ENCODE measurements at places on chromosomes 1 and 21.

- peak; percentile 61 for DNase-seq
- H3K36me3 ChIP-seq = no peaks in the 10 kb centered on the region
- peaks cover 56% of the 10 kb centered on the region for H3K27me3 ChIP-seq
These were observed at the start of gene CACHD1 for GRCh38 chr1:64469977-64470664. TSS of gene CACHD1 (plus strand) at chr1:64470129. CDS start at chr1:64470745, 616 bp downstream.

GRCh38 chr1:30043256-30043655 is 680.1 kb downstream of the MATN1 start:
- peaks cover 6% of the 10 kb centered on the region for H3K27me3 ChIP-seq
- DNase-seq = no peak
- H3K27ac ChIP-seq = no peak overlapping the region
- no peak overlapping the region for H3K4me3 ChIP-seq
- H3K36me3 ChIP-seq = peaks cover 6% of the 10 kb centered on the region
- no peaks in the 10 kb centered on the region for H3K4me1 ChIP-seq

GRCh38 chr1:207752456-207752998 is 673 bp downstream of the CD46 start:
- DNase-seq = peak; percentile 30
- peak overlapping the region; percentile 97 for H3K4me3 ChIP-seq
- H3K36me3 ChIP-seq = peaks cover 8% of the 10 kb centered on the region
- H3K27ac ChIP-seq = peak overlapping the region; percentile 96
- peaks cover 20% of the 10 kb centered on the region for H3K4me1 ChIP-seq
- H3K27me3 ChIP-seq = no peaks in the 10 kb centered on the region

DNA sequence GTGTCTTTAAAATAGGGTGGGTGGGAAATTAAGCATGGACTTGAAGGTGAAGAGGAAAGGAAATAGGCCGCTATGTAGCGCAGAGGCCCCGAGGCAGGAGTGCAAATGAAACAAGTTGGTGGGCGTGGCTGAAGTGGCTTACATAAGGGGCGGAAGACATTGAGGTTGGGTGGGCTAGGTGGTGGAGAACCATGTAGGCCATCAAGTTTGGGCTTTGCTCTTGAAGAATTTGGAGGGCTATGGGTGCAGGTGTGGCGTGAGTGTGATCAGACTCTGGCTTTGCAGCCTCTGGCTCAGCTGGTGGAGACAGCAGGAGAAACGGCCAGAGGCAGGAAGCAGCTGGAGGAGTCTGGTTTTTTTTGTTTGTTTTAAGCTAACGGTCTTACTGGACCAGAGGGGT is 6.7 kb downstream of the SLFNL1 start:
- H3K36me3 ChIP-seq = peaks cover 52% of the 10 kb centered on the region
- no peak overlapping the region for H3K4me3 ChIP-seq
- H3K27me3 ChIP-seq = no peaks in the 10 kb centered on the region
- H3K4me1 ChIP-seq = peaks cover 30% of the 10 kb centered on the region
- DNase-seq = no peak

GRCh38 chr1:37495875-37496274 is 18.7 kb downstream of the MEAF6 start:
- H3K27ac ChIP-seq = no peak overlapping the region
- peaks cover 34% of the 10 kb centered on the region for H3K36me3 ChIP-seq
- H3K27me3 ChIP-seq = no peaks in the 10 kb centered on the region

DNA sequence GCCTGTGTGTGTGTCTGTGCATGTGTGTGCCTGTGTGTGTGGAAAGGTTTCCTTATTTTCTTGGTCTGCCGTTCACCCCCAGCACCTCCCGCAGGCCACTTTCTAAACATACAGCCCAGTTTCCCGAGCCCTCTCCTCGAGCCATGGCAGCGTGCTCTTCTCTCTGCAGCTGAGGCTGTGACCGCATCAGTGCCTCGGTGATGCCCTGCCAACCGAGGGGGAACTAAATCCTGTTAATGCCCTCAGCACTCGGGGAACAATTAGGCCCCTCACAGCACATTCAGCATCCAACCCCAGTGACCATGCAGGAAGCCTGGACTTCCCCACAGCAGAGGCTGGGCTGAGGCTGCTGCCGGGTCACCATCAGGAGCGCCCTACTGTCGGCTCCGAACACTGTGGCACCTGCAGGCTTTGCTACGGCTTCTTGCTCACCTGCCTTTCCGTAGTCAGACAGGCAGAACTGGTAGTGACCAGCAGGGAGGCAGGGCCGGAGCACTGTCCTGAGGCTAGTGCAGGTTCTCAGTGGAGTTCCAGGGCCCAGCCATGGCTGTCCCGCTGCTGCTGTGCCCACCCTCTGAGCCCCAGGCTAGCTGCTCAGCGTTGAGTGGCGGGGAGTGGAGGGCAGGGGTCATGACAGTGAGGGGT is 8.1 kb downstream of the GPR137B start:
- peak overlapping the region; percentile 7 for H3K4me3 ChIP-seq
- peaks cover 44% of the 10 kb centered on the region for H3K4me1 ChIP-seq
- peaks cover 63% of the 10 kb centered on the region for H3K36me3 ChIP-seq
- DNase-seq = no peak

DNA sequence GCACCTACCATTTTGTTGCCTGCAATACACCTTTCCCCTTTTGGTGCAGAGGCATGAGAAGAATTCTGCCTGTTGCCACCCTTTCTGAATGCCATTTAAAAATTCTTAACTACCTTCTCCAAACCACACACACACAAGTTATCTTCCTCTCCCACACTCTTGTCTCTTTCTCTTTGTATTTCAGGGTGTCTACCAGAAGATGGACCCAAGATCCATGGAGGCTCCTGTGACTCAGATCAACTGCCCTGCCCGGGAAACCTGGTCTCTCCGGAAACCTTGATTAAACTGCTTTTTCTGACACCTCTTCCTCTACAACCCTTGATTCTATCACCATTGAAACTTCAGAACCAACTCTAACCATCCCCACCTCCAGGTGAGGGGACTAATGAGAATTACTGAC is 2.4 kb upstream of the TARS2 start:
- no peaks in the 10 kb centered on the region for H3K27me3 ChIP-seq
- peaks cover 19% of the 10 kb centered on the region for H3K36me3 ChIP-seq
- H3K4me3 ChIP-seq = no peak overlapping the region
- H3K27ac ChIP-seq = peak overlapping the region; percentile 59

DNA sequence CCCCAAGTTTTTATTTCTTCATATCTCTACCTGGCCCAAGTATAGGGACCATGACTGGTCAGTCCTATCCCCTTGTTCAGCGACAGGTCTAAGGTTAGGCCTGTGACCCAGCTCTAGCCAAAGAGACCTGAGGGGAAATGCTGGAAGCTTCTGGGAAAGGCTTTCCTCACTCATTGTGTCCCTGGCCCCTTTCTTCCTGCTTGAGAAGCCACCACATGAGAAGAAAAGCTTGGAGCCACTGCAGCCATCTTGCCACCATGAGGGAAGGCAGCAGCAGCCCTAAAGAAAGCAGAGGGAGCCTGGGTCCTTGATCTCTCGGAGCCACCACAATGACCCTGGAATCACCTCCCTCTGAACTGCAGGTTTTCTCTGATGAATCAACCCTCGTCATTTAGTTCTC is 43.4 kb downstream of the ATF3 start:
- H3K27me3 ChIP-seq = peaks cover 18% of the 10 kb centered on the region
- peak overlapping the region; percentile 42 for H3K27ac ChIP-seq

GRCh38 chr1:117596023-117596720 is 9.7 kb upstream of the TENT5C start:
- no peaks in the 10 kb centered on the region for H3K27me3 ChIP-seq
- H3K27ac ChIP-seq = no peak overlapping the region
- H3K36me3 ChIP-seq = no peaks in the 10 kb centered on the region
- DNase-seq = no peak

GRCh38 chr1:51624855-51625254 is 8.0 kb downstream of the OSBPL9 start:
- no peaks in the 10 kb centered on the region for H3K27me3 ChIP-seq
- no peak overlapping the region for H3K27ac ChIP-seq
- H3K36me3 ChIP-seq = peaks cover 2% of the 10 kb centered on the region

GRCh38 chr1:170682169-170682568 is 18.2 kb downstream of the PRRX1 start:
- peaks cover 5% of the 10 kb centered on the region for H3K27me3 ChIP-seq
- no peak overlapping the region for H3K27ac ChIP-seq
- no peaks in the 10 kb centered on the region for H3K36me3 ChIP-seq
- DNase-seq = no peak
- no peaks in the 10 kb centered on the region for H3K4me1 ChIP-seq

- DNase-seq = no peak
- H3K36me3 ChIP-seq = no peaks in the 10 kb centered on the region
- no peaks in the 10 kb centered on the region for H3K4me1 ChIP-seq
- H3K4me3 ChIP-seq = no peak overlapping the region
- peaks cover 37% of the 10 kb centered on the region for H3K27me3 ChIP-seq
- H3K27ac ChIP-seq = no peak overlapping the region
These were observed 32.0 kb downstream of the TRIM67 start for GRCh38 chr1:231193710-231194340.

GRCh38 chr1:22431965-22432364 is 19.7 kb upstream of the ZBTB40 start:
- no peak overlapping the region for H3K27ac ChIP-seq
- H3K4me1 ChIP-seq = peaks cover 4% of the 10 kb centered on the region
- H3K36me3 ChIP-seq = no peaks in the 10 kb centered on the region
- no peak overlapping the region for H3K4me3 ChIP-seq
- peaks cover 10% of the 10 kb centered on the region for H3K27me3 ChIP-seq
- DNase-seq = no peak

DNA sequence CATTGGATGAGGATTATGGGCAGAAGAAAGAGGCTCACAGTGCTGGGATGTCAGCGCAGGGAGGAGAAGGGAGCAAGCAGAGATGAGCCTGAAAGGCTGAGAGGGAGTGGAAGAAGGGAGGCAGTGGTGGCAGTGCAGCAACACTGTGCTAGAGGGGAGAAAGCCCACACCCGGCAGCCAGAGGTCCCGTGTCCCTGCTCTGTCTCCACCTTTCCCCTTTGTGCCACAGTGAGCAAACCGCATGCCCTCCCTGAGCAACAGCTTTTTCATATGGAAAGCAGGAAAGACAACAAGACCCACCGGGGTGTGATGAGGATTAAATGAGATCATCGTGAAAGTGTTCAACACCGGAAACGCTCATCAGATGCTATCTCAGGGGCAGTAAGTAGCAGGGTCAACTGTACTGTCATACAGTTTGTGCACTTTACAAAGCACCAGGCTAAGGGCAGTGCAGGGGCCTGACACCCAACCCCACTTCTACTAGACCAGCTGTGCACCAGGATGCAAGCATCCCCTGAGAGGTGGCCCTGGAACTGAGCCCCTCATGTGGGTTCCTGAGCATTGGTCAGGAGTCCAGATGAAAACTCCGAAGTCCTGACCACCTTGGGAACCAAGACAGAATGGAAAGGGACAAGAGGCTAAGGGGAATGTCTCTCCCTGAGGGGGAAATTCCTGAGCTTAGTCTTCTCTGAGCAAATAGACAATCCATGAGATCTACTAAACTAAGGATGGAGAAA is 9.1 kb downstream of the NHLH1 start:
- DNase-seq = no peak
- H3K36me3 ChIP-seq = peaks cover 15% of the 10 kb centered on the region
- peaks cover 27% of the 10 kb centered on the region for H3K4me1 ChIP-seq
- peaks cover 3% of the 10 kb centered on the region for H3K27me3 ChIP-seq
- H3K27ac ChIP-seq = peak overlapping the region; percentile 93
- H3K4me3 ChIP-seq = peak overlapping the region; percentile 34

- H3K4me3 ChIP-seq = no peak overlapping the region
- no peak for DNase-seq
- peaks cover 60% of the 10 kb centered on the region for H3K4me1 ChIP-seq
- H3K36me3 ChIP-seq = peaks cover 17% of the 10 kb centered on the region
- H3K27ac ChIP-seq = no peak overlapping the region
- H3K27me3 ChIP-seq = no peaks in the 10 kb centered on the region
These were observed 57.3 kb downstream of the ZNF644 start for GRCh38 chr1:90964444-90965035.

GRCh38 chr1:242011894-242012660 is 13.2 kb upstream of the MAP1LC3C start:
- H3K27me3 ChIP-seq = peaks cover 13% of the 10 kb centered on the region
- H3K27ac ChIP-seq = no peak overlapping the region
- no peaks in the 10 kb centered on the region for H3K4me1 ChIP-seq
- no peak overlapping the region for H3K4me3 ChIP-seq
- no peaks in the 10 kb centered on the region for H3K36me3 ChIP-seq

DNA sequence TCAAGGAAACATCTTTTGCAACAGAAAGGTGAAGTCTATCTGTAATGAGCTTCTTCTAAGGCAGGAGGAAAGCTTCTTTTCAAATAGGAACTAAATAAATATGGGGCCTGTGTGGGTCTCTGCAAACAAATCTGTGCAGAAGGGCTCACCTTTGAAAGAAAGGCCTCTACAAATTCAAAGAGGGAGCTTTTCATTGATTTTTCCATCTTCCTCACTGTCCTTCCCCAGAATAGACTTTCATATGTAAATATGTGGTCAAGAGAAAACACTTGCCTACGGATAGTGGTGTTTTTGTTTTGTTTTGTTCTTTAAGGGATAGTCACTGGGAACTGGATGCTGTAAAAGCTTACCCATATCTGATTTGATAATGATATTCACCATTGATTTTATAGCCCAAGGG is 223.4 kb downstream of the DSCAM start:
- H3K4me3 ChIP-seq = no peak overlapping the region
- DNase-seq = no peak
- H3K36me3 ChIP-seq = no peaks in the 10 kb centered on the region
- H3K27me3 ChIP-seq = no peaks in the 10 kb centered on the region

DNA sequence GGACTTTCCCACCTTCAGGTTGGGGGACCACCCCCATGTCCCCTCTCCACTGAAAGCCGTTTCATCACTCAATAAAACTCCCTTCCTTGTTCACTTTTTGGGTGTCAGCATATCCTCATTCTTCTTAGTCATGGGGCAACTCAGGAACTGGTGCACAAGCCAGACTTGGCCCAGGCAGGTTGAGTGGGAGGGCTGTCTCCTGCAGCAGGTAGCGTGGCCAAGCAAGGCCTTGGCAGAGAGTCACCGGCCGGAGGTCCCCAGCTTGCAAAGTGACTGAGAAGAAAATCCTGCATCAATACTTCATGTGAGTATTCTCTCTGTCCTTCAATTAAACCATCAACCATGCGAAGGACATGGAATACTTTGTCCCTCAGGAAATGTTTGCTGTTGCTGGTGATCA is 148.9 kb downstream of the RHOU start:
- no peaks in the 10 kb centered on the region for H3K4me1 ChIP-seq
- no peak for DNase-seq
- H3K4me3 ChIP-seq = no peak overlapping the region
- H3K27ac ChIP-seq = no peak overlapping the region

DNA sequence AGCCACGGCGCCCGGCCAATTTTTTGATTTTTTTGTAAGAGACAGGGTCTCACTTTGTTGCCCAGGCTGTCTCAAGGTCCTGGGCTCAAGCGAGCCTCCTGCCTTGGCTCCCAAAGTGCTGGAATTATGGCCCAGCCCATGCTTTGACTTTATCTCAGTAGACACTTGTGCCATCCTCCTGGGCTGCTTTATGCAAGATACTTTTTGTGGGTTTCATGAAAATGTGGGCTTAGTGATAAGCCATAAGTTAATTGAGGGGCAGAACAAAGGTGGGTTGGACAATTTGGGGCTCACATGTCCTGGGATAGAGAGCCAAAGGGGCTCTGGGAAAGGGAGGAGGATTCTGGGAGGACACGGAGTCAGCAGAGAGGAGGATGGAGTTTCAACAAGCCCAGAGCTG is 22.0 kb downstream of the ALPL start:
- H3K27me3 ChIP-seq = peaks cover 18% of the 10 kb centered on the region
- DNase-seq = no peak
- H3K4me3 ChIP-seq = no peak overlapping the region
- no peaks in the 10 kb centered on the region for H3K36me3 ChIP-seq
- no peak overlapping the region for H3K27ac ChIP-seq

GRCh38 chr21:44477712-44478111 is 22.4 kb downstream of the LRRC3 start:
- H3K27ac ChIP-seq = no peak overlapping the region
- DNase-seq = no peak
- no peaks in the 10 kb centered on the region for H3K36me3 ChIP-seq
- no peaks in the 10 kb centered on the region for H3K4me1 ChIP-seq
- H3K27me3 ChIP-seq = peaks cover 7% of the 10 kb centered on the region

All from stimulated activated naive B cell treated with anti-CD40 and anti-IgM and Interleukin-4, amounts not matched to agents 10 μg/mL and 1 μg/mL and 100 μg/mL, for 72 hours (primary cell).